ENCODE measurements at places on chromosomes 7 and 10.
A peak's percentile ranks its signal among the peaks of the same experiment; 100 is the strongest.

DNA sequence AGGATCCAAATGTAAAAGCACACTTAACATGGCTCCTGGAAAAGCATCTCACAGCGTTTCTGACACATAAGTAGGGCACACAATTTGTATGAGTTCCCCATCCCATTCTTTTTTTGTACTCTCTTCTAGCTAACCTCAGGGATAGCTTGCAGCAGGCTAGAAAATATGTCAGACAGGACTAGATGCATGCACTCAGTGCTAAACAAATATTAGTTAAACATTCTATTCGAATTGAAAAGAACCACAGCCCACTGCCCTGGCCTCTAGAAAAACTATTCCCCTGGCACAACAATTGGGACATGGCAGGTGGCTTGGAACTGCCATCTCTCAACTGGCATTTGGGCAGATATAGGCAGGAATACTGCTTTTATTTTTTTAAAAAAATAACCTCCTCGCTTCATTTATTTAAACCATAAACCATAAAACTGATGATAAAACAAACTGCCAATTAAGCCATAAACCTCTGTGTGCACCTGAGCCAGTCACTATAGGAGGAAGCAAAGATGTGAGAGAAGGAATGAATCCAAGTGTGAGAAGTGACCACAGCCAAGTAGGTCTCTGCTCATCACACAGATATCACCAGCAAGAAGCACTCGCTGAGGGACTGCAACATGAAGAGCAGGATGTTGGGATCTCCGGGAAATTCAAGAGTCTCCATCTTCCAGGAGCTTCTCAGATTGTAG, 394.1 kb downstream of the NEBL start:
- DNase-seq, result no peak

DNA sequence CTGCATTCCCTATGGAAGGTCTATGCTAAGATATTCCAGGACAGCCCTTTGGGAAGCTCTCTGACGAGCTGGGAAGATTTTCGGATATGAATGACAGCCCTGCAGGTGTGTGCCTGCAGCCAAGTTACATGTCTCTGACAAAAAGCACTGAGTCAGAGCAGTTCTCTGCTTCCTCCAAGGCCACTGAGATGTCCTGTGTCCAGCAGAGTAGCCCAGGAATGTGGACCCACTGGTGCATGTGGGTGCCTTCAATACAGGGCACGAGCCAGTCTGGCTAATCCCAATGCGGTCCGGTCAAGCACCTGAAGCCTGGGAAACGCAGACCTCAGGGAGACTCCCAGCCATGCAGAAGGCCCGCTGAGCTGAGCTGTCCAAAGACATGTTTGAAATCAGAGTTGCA, 565.7 kb downstream of the TCERG1L start:
- no peak for DNase-seq

- DNase-seq, result no peak
Observed at GRCh38 chr7:122983261-122983660, 12.2 kb downstream of the TAS2R16 start.

GRCh38 chr7:135102372-135102771, 45.5 kb upstream of the TMEM140 start:
- DNase-seq, result no peak

DNA sequence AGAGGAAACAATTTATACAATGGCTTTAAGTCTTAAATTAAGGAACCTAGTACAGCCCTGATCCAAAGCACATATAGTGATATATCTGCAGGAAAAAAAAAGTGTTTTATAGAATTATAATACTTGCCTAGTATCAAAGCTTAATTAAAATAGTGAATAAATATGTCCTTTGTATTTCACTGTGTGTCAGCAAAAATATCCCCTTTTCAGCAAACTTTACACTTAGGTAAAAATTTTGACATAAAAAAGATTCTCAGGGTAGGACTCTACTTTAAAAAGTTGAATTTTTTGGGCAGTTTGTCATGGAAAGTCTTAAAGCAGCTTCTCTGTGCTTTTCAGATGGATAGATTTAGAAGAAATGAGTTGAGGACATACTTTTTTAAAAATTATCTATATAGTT, 12.7 kb upstream of the NEBL start:
- no peak for DNase-seq

DNA sequence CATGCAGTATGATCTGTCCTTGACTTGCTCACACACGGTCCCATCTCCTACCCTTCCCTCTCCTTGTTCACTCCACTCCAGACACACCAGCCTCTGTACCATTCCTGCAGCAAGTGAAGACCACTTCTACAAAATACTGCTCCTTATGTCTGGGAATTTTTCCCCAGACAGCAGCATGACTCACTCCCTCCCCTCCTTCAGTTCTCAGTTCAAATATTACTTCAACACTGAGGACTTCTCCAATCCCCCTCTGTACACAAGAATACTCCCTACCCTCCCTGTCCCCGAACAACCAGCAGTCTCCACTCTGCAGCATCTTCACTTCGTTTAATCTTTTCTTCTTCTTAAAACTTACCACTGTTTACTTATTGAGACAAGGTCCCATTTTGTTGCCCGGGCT, 474.0 kb downstream of the GPAM start:
- DNase-seq, result no peak

- DNase-seq, result no peak
Observed at GRCh38 chr10:78843495-78843894, 225.3 kb upstream of the ZMIZ1 start.

GRCh38 chr7:55818686-55819085, 43.9 kb downstream of the SEPTIN14 start:
- DNase-seq, result no peak

DNA sequence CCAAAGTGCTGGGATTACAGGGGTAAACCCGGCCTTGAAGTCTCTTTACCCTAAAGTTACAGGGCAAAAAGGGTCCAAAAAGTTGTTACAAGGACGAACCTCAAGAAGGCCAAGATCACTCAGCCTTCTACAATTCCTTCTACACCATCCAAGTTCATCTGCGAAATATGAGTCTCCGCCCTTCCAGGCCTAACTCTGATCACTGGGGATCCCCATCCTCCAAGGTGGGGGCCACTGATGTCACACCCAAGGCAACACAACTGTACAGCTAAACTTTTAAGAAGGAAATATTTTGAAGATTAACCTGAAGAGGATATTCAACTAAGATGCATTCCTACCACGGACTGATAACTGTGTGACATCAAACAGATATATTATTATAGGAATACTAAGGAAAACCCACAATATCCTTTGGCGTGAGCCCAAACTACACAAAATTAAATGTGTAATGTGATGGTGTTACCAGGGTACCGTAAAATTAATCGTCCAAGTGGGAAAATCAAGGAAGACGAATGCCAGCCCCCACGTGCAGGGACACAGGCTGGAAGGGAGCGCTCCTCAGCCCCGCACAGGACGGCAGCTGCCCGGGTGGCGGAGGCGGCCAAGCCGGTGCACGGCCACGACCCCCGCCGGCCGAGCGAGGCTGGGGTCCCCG, 1.0 kb downstream of the PAXIP1 start:
- no peak for DNase-seq

DNA sequence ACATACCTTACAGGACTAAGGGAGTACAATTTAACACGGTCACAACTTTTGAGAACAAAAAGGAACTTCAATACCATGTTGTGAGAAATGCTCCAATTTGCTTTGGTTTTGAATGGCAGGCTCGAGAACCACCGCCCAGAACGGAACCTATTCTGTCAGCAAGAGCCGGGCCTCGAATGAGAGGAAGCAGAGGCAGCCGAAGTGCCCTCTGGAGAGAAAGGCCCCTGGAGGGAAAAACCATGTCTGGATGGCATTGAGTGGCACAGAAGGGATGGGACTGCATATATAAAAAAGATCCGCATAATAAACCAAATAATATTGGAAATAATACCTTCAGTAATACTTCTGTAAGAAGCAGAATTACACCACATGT, 85.6 kb downstream of the CHST15 start:
- DNase-seq, result no peak

- DNase-seq, result no peak
Observed at GRCh38 chr7:16817536-16817935, 12.7 kb upstream of the AGR2 start.

- no peak for DNase-seq
Observed at GRCh38 chr10:69898524-69898923, 96.8 kb downstream of the COL13A1 start.

GRCh38 chr10:31004611-31005193, 27.0 kb downstream of the ZNF438 start:
- DNase-seq, result no peak

DNA sequence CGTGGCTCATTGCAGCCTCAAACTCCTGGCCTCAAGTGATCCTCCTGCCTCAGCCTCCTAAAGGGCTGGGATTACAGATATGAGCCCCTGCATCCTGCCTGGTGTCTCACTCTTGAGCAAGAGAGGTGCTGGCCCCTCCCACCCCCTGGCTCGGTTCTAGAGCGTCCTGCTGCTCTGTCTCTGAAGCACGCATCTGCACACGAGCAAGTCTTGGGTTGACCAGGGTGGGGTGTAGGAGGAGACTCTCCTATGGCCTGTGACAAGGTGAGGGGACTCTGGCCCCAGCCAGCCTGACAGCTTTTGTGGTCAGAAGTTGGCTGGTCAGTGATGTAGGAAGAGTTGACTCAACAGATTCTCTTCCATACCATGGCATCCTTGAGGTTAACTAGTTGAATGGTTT, 110.7 kb upstream of the CARD11 start:
- DNase-seq, result no peak

DNA sequence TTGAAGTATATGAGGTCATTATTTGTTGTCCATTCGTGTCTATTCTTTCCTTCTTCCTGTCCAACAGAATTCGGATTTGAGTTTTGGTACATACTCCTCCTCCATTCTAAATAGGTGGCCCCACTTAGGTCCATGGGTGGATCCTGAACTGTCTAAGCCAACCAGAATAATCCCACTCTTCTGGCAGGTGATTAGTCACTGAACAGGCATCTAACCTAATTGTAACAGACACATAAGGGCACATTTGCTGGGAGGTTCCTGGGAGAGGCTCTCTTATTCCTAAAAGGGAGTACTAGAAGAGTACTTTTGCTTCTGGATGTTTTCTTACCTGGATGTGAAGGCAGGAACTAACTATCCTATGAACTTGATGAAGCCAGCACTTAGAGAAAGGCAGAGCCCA, 16.8 kb downstream of the LRRC72 start:
- no peak for DNase-seq

GRCh38 chr7:27107391-27108381, 5.2 kb upstream of the HOXA2 start:
- no peak for DNase-seq

DNA sequence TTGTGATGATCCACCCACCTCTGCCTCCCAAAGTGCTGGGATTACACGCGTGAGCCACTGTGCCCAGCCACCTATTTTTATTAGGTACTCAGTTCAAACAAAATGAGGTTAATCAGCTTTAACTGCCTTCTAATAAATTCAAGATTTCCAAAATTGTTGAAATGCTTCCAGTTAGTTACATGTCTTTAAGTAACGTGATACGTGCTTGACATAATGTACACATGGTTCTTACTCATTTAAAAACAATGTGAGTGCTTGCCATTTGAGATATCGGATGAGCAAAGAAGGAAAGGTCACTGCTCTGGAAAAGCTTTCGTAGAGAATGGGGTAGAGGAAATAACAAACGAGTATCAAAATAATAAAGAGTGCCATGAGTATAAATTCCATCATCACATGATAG, 83.6 kb downstream of the KMT2E start:
- DNase-seq, result no peak

- no peak for DNase-seq
Observed at GRCh38 chr7:121953601-121954000, 80.6 kb downstream of the PTPRZ1 start.

DNA sequence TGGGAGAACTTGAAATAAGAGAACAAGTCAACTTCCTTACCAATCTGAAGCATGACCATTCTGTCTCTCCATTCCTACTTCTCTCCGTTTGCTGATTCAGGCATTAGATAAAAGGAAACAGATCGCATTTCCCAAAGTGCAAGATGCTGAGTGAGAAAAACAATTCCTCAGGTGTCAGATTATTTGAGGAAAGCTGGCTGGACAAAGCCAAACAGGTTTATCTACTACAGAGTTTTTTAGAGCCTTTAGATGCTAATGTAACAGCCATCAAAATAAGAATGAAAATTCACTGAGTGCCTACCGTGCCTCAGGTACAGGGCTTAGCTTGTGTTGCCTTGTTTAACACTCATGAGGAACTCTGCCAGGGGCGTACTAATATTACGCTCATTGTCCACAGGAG, 135.9 kb upstream of the MBL2 start:
- no peak for DNase-seq

DNA sequence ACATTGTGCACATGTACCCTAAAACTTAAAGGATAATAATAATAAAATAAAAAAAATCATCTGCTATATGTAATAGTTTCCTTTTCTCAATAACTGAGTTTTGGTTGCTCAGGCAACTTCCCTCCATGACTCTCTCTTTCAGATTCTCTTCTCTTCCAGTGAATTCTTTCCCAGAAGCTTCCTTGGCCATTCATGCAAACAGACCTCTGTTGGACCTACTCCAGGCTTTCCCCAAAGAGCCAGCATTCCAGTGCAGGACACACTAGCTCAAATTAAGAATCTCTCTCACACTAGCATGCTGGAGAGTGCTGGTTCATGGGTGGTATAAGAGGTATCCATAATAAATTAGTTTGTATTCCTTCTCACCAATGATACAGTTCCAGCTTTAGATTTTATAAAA, 31.0 kb upstream of the ZEB1 start:
- DNase-seq, result no peak

GRCh38 chr7:143013893-143014292, 13.0 kb downstream of the OR9A2 start:
- no peak for DNase-seq

- DNase-seq, result peak; percentile 71
Observed at GRCh38 chr10:5412277-5412941, at the start of gene NET1. Gene NET1 (plus strand): TSS chr10:5412557. CDS start chr10:5412693, 136 bp downstream.

DNA sequence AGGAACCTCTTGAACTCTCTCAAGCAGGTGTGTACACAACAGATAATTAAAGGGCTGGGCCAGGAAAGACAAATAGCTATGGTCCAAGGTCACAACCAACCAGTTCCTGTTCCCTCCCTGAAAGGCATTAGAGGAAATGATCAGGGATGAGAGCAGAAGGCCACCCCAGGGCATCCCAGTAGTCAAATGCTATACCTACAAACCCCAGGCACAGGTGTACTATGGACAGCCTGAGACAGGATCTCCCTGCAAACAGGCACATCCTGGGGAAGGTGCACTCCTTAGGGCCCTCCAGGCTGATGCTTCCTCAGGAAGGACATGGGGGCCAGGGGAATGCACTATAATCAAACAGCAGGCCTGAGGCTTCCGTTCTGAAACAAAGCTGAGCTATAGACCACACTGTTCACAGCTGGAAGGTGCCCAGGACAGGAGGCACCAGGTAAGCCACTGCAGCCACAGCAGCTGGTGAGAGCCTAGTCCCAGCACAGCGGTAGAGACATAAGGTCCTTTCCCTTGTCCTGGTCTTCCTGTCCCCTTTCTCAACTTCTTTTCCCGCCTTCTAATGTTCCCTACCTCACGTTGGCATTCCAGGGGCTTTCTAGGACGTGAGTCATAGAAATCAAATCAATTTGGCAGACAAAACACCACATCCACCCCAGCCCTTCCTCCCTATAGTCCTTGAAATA, 13.3 kb downstream of the PARP12 start:
- no peak for DNase-seq

GRCh38 chr7:114910787-114911186, 11.1 kb upstream of the MDFIC start:
- DNase-seq, result no peak
